Stimulated activated CD4-positive, alpha-beta T cell treated with anti-CD3 and anti-CD28 coated beads, Interleukin-1b, Interleukin-23, amount 100 ng/mL, for 4 hours (primary cell): ENCODE measurements at places on chromosomes 2 and 18.

DNA sequence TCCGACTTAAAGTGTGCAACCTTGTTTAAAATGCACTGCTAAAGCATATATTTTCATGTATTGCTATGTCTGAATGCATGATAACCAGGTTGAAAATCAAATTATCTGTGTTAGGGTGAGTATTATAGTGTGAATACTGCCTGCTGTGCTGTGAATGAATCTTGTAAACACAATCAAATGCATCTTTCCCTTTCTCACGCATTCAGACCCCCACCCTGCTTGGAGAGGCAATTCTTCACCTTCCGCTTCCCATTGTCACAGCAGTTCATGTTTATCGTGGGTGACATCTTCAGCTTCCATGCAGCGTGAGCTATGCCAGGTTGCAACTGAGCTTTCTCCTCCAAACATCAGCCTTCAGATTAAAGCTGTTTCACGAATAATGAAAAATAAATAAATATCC lies 418.0 kb downstream of the MEIS1 start:
- DNase-seq, result no peak

DNA sequence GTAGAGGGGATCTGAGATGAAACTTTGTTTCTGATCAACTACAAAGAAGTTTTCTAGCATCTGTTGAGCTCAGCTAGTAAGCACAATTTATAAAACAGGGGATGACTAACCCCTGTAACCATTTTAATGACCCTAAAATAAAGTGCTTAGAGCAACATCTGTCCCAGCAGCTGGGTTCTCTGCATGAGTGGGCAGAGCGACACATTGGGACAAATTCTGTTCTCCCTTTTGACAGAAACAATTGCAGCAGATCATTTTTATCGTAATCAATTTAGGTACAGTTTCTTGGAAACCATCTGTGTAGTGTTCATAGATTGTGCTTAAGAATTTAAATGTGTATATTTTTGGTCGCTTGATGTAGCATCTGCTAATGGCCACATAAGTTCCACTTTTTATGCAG lies 678.0 kb downstream of the RNF144A start:
- no peak for DNase-seq

- DNase-seq, result no peak
These were observed 238.8 kb downstream of the ZNF407 start for GRCh38 chr18:74836296-74837139.

DNA sequence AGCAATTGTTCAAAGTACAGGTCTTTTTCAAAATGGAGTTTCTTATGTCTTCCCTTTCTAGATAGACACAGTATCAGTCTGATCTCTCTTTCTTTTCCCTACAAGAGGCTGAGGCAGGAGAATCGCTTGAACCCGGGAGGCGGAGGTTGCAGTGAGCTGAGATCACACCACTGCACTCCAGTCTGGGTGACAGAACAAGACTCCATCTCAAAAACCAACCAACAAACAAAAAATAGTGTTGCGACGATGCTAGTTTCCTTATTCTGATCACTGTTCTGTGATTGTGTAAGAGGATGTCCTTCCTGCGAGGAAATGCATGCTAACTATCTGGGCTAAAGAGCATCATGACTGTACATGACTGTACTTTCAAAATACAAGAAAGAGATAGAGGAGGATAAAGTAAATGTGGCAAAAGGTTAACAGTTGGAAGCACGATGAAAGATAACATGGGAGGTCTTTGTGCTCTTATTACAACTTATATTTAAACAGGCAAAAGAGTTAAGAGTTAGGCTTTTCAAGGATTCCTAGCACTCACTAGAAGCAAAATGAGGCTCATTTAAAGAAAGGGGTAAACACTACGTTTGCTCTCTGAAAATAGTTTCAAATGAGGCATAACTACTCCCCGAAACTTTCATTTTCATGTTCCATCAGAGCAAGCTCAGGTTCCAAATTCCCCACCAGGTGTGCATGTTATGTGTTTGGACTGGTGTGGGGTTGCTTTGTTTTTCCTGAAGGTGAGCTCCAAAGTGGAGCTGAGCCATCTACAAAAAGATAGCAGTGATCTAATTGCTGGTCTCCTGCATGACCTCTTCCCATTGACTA lies 23.8 kb downstream of the SOWAHC start:
- no peak for DNase-seq

- DNase-seq, result no peak
These were observed 791.4 kb upstream of the FANCL start for GRCh38 chr2:59032499-59032898.

GRCh38 chr2:20607446-20607845 lies 43.5 kb downstream of the HS1BP3 start:
- DNase-seq, result no peak

- no peak for DNase-seq
These were observed 240.9 kb downstream of the PRKCE start for GRCh38 chr2:45892425-45892745.
